Activated CD4-positive, alpha-beta T cell treated with anti-CD3 and anti-CD28 coated beads, Interleukin-2, amount 50 U/mL, for 24 hours (primary cell): ENCODE measurements at places on chromosomes 3 and 15.

- DNase-seq, result no peak
These were observed 105.5 kb downstream of the SLC25A26 start for GRCh38 chr3:66326340-66326739.

DNA sequence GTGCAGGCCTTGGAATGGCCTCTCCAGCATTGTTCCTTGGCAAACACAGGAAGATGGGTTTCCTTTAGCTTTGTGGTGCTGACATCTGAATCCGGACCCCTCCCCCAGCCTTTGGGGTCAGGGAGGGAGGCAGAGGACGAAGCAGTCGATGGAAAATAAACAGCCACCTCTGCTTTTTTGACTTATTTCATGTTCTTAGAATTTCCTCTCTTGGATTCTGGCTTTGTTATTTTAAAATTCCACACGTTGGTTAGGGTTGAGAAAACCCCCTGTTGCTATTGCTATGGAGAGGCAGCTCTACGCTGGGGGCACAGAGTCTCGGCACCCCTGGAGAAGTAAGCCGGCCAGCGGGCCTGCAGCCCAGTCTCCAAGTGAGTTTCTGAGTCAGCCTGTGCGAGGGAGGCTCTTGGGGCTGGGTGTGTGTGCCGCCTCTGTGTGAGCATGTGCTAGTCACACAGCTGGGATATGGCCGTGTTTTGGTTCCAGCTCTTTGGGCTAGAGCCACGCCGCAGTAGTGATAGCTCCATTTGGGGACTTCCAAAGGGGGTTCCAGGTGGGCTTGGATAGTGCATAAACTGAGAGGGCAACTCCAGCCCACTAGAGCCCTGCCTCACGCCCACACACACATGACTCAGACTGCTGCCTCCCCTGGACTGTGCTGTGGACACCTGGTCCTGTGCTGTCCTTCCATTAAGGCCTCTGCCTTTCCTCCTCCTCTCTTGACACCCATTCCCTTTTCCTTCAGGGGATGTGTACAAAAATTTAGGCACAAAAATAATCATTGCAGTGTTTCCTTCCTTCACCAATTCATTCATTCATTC is 58.8 kb downstream of the AMOTL2 start:
- no peak for DNase-seq

DNA sequence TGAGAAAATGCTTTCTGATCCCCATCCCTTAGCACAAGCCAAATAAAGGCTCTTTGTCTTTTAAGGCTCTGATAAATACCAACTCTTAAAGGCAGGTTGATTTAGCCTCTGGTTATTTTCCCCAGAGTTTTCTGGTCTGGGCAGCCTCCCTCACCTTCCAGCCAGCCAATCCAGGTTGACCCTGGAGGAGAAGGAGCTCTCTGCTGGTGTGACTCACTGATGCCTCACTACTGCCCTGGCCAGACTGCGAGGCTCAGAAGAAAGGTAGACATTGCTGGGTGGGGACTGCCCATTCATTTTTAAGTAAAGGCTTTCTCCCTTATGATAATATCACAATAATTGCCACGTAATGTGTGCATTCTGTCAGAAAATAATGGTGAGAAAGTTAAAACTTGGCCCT is 37.1 kb downstream of the SLCO3A1 start:
- DNase-seq, result no peak

- DNase-seq, result no peak
These were observed 495.5 kb downstream of the TAFA4 start for GRCh38 chr3:68436619-68437401.

DNA sequence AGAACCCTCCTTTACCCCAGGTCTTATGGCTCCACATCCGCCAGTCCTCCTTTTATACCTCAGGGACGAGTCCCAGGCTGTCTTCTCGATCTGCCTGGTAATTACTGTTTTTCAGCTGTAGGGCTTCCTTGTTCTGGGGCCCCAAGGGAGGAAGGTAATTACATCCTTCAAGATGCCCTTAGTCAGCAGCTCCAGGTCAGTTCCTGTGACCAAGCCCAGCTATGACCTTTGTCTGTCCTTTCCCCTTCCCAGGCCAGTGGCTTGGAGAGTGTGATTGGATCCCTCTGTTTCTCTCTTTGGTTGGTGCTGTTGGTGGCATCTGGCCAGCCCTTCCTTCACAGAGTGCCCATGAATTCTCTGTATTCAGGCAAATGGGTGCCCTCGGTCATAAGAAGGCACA is 92.6 kb downstream of the AAGAB start:
- DNase-seq, result no peak

GRCh38 chr3:148331081-148331846 is 366.4 kb upstream of the AGTR1 start:
- no peak for DNase-seq

DNA sequence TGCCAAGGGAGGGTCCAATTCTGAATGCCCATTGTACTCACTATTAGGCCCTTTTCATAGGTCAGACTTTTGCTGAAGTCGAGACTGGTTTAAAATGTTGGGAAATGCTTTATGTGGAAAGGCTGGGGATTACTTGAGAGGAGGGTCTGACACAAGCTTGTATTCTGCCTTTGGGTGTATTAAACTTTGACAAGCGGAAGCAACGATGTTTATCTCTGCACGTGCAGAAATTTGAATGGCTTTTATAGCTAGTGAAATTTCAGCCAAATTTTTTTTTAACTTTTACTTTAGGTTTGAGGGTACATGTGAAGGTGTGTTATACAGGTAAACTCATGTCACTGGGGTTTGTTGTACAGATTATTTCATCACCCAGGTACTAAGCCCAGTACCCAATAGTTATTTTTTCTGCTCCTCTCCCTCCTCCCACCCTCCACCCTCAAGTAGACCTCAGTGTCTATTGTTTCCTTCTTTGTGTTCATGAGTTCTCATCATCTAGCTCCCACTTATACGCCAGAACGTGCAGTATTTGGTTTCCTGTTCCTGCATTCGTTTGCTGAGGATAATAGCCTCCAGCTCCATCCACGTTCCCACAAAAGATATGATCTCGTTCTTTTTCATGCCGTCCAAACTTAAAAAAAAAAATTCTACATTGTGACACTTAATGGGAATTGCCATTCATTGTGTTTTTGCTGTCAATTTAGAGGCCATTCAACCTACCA is 223.0 kb upstream of the BHLHE40 start:
- no peak for DNase-seq

DNA sequence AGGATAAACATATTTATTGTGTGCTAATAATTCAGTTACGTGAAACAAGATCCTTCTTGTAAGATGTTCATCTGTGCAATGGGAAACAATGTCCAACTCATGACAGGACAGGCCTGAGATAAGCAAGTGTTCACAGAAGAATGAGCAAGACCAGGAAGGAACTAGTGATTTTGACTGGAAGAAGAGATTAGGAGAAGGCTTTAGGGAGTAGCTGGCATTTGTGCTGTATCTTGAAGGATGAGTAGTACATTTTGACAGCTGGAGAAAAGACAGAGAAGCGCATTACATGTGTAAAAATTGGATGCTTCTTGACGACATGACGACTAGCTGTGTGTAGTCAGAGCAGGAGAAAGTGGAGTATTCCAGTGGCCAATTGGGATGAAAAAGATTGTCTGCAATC is 48.4 kb downstream of the GBE1 start:
- no peak for DNase-seq

DNA sequence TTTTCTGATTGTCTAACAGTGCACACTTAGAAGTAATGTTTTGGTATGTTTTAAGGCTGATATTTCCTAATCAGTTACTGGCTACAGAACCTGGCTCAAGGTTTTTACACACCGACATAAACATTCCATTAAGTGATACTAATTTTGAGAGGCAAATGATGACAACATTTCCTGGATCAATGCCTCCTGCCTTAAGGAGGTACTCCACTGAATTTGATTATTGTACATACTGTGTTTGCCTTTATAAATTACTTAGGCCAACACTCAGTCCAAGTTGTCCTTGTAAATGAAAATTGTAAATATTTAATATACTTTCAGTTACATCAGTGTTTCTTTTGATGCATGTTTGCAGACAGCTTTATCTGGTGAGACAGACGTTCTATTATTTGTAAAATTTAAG is 24.2 kb upstream of the LXN start:
- DNase-seq, result no peak

- no peak for DNase-seq
These were observed 2.8 kb upstream of the GNAI2 start for GRCh38 chr3:50233176-50233575.

- DNase-seq, result no peak
These were observed 23.5 kb downstream of the MYO5A start for GRCh38 chr15:52505151-52505550.

DNA sequence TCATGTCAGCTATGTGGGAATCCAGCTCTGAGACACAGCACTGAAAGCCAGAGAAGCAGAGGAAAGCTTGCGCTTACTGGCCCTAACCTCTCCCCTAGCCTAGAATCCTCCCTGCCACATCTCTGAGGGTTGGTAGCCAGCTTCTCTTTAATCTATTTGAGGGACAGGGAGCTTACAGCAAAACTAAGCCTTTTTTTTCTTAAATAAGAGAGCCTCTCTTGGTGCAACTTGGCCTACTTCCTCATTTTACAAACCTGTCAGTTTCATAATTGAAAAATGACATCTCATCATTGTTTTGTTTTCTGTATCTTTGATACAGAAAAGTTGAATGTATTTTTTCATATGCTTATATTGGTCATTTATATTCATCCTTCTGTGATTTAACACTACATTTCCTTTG is 193.9 kb downstream of the ZNF621 start:
- DNase-seq, result no peak

DNA sequence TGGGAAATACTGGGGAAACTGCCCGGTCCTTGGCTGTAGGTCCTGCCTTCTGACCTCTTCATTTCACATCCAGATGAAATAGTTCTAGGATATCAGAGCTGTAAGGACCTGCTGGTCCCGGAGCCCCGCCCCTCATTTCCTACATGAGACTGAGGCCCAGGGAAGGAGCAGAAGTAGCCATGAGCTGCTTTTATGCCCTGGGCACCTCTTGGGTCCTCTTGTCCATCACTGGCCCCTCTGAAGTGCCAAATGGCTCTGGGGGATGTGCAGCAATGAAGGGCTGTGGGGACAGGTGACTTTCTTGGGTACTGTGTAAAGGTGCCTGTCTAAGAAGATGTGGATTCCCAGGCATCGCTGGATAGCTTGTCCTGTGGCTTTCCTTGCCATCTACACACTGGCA is 40.3 kb upstream of the ESYT3 start:
- no peak for DNase-seq

DNA sequence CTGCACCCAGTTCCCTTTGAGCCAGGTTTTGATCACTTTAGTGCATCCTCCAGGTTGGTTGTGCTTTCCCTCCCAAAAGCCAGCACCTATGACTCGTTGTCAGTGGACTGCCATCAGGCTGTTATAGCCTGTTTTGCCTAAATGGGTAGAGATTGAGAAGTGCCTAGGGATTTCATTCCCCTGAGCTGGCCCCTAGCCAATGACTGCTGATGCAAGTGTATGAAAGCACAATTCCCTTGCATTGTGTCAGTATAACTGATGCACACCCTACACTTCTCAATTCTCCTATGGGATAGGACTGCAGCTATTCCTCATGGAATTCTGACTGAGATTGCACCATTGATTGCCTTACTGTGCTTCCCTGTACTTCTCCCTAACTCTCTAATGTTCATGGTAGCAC is 102.1 kb upstream of the ARPP21 start:
- DNase-seq, result no peak

- no peak for DNase-seq
These were observed 5.5 kb downstream of the TATDN2 start for GRCh38 chr3:10253731-10254130.

DNA sequence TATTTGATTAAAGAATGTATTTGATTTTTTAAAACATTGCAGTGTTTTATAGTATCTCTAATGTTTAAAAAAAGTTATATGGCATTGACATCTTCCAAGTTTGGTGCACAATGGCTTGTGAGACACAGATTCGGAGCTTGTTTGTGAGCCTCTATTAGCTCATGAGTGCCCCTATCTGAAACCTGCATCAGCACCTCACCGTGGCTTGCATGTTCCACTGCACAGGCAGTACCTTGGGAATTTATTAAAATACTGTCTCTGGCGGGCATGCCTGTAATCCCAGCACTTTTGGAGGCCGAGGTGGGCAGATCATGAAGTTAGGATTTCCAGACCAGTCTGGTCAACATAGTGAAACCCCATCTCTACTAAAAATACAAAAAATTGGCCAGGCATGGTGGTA is 6.8 kb upstream of the RTP2 start:
- DNase-seq, result no peak

DNA sequence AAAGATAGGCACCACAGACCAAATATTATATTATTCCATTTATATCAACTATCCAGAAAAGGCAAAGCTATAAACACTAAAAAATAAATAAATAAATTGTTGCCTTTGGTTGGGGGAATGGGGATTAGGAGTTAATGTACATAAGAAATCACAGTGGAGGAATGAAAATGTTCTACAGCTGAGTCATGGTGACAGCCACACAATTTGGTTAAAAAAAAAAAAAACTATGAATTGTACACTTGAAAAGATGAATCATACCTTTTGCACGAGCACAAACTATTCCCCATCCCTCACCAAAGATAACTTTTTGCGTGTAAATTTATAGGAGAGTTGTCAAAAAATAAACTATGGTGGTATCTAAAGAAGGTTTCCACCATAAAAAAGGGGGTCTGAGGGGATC is 103.2 kb downstream of the TBC1D5 start:
- DNase-seq, result no peak

DNA sequence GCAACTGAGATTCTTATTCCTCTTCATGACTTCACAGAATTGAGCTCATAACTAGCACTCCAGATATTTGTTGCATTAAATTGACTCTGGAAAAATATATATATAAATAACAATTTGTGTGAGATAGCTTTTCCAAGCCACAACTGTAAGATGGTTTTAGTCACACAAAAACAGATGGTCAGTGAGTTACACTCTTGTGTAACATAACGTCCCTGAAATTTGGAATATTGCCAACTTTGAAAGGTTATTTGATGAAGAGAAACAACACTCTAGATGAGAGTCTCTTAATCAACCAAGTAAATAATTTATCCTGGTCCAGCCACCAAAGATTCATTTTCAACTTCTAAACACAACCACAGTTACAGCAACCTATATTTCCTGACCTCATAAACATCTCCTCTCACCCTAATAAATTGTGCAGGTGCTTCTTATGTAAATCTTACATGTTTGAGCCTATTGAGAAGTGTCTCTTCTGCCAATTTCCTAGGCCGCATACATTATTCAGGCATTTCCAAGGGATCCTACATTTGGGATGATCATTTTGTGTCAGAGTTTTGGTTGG is 84.9 kb upstream of the ACP3 start:
- no peak for DNase-seq

DNA sequence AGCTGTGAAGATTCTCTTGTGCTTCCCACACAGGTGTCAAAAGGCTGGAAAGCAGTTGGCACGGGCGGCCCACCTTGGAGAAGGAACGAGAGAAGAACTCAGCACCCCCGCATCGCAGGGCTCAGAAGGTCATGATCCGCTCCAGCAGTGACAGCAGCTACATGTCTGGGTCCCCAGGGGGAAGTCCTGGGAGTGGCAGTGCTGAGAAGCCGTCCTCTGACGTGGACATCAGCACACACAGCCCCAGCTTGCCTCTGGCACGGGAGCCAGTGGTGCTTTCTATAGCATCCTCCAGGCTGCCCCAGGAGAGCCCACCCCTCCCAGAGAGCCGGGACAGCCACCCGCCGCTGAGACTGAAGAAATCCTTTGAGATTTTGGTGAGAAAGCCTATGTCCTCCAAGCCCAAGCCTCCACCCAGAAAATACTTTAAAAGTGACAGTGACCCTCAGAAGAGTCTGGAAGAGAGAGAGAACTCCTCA is 31.4 kb downstream of the STARD5 start:
- DNase-seq, result peak; percentile 32

- no peak for DNase-seq
These were observed 71.1 kb downstream of the ALDH1A2 start for GRCh38 chr15:57994221-57995049.

- no peak for DNase-seq
These were observed 175.4 kb upstream of the NR2E3 start for GRCh38 chr15:71634820-71635560.
